CD4-positive, alpha-beta T cell treated with Interleukin-4 for 4 hours (primary cell): ENCODE measurements at places on chromosomes 16 and 17.

DNA sequence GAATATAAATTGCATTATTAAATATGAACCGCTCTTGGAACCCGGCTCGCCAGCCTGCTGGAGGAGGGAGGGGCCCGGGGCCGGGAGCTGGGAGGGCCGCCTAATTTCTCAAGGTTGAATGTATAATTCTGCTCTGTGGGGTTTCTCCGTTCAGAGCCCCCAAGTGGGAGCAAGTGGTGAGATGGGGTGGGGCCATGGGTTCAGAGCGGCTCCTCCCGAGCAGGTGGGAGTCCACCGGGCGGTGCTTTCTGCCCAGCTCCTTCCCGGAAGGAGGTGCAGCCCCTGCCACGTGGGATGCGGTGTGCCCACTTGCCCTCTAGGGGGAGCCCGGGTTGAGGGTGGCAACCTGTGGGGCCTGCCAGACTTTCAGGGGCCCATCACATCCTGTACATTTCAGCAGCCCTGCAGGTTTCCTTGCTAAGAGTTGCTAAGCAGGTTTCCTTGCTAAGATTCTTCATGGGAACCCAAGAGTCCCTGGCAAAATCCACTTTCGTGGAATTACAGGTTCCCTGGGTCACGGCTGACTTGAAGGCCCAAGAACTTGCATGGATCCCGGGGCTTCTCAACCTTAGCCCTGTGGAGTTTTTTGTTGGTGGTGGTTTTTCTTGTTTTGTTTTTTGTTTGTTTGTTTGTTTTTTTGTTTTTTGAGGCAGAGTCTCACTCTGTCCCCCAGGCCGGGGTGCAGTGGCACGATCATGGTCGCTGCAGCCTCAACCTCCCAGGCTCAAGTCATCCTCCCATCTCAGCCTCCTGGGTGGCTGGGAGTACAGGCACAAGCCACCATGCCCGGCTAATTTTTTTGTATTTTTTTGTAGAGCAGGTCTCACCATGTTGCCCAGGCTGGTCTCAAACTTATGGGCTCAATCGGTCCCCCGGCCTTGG lies 196.7 kb upstream of the GSE1 start:
- peak; percentile 40 for DNase-seq

DNA sequence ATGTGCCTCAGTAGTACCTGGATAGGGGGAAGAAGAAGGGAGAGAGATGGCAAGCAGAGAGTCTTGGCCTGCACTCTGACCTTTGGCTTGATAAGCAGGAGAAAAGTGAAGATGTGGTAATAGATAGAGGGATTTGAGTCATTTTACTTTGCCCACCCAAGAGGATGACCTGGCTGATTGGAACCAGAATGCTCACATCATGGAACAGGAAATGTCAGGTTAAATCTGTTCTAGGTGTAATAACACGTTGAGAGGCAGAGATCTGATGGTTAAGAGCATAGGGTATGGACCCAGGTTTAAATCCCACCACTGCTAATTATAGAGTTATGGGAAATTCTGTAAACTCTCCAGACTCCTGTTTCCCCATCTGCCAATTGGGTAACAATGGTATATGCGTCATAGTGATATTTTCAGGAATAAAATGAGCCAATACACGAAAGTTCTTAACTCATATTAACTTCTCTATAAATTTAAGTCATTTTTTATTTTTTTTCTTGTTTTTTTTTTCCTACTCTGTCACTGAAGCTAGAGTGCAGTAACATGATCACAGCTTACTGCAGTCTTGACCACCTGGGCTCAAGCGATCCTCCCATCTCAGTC lies 8.1 kb upstream of the CCL18 start:
- no peak for DNase-seq

DNA sequence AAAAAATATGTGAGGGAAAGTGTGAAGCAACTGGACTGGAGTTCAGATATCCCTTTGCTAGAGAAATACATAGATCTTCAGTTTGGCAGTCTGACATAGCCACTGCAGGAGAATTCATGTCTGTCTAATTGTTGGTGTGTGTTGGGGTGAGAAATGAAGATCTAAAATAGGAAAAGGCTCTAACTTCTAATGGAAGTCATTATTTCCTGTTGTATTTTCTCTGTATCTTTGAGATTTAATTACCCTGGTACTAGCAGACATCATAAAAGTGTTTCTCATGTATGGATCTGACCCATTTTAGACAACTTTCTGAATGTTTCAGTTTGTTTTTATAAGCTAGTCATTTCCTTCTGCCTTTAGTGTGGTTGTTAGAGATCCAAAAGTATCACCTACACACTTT lies 128.3 kb downstream of the NLK start:
- DNase-seq, result no peak

GRCh38 chr17:30716461-30717290 lies 107.8 kb downstream of the CRLF3 start:
- no peak for DNase-seq

- no peak for DNase-seq
These were observed 8.2 kb downstream of the CORO6 start for GRCh38 chr17:29614349-29615047.
